Adipocyte (in vitro differentiated cells): ENCODE measurements at places on chromosomes 2 and 18.
A peak's percentile ranks its signal among the peaks of the same experiment; 100 is the strongest.

DNA sequence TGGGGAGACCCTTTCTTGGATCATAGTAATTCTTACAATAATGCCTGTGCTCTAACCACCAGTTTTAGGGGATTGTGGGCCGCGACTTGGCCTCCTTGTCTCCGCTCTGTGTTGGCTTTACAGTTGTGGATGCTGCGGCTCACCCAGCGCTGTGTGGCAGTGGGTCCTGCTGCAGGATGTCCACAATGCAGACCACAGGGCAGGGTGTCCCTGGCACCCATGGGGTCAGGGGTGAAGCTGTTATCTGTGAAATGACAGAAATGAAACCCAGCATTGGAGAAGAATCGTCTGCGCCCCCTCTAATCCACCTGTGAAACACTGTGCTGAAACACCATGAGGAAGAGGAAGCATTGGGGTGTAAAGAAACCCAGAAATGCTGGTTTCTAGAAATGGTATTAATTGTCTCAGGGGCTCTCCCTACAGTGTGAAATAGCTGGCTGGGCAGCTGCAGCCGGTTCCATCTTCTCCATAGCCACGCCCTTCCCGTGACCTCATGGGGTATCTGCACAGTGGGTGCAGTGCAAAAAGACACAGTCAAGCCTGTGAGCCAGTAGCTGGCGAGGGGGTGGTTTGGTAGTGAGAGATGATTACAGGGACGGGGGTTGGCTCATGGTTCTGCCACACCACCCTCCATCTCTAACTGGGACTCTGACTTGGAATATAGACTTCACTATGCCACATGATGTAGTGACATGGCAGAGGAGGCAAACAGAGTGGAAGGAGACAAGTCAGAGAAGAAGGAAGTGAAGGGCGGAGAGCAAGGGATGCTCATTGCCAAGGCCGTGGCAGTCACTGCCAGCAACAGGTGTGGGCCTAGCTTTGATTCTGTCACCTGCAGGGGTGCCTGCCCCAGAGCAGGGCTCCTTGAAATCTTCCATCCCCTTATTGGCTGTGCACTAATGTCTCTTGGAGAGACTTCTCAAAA, 16.2 kb downstream of the INPP4A start:
- no peak for DNase-seq

- peak; percentile 34 for DNase-seq
Observed at GRCh38 chr2:54059986-54060385, 55.4 kb upstream of the ACYP2 start.

DNA sequence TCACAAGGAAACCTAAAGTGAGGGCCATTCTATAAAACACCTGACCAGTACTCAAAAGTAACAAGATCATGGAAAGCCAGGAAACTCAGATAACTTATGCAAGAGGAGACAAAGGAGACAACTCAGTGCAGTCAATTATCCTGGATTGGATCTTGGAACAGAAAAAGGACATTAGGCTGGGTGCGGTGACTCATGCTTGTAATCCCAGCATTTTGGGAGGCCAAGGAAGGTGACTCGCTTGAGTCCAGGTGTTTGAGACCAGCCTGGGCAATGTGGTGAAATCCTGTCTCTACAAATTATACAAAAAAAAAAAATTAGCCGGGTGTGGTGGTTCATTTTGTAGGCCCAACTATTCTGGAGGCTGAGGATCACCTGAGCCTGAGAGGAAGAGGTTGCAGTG, 424.5 kb upstream of the SPRED2 start:
- no peak for DNase-seq

- peak; percentile 13 for DNase-seq
Observed at GRCh38 chr2:185245806-185246205, 492.8 kb upstream of the FSIP2 start.

GRCh38 chr2:65395621-65396347, 36.6 kb downstream of the SPRED2 start:
- no peak for DNase-seq

DNA sequence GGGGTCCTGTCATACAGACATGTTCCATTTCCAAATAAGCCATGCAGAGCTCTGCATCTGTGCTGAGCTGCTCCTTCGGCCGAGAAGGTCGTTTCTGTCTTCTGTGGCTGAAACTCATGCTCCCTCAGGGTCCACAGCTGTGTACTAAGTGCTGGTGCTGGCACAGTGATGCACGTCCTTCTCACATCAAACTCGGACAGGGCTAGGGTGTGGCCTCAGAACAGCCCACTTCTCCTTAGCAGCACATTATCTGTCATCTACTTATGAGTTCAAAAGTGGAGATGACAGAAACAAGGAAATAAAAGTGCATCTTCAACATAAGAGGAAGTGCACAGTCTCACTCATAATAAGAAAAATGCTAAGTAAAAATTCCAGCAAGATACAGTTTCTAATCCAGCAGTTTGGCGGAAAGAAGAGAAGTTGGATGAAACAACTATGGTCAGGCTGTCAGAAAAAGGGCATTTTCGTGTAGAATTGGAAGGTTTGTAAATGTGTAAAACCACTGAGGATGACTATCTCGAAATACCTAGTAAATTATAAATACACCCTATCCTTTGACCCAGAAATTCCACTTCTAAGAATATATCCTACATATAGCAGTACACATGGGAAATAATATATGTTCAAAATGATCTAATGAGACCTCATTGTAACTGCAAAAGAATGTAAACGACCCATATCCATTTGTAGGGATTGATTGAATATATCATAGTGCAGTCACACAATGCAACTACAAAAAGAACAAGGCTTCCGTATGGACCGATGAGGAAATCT, 53.7 kb upstream of the APCDD1 start:
- no peak for DNase-seq

DNA sequence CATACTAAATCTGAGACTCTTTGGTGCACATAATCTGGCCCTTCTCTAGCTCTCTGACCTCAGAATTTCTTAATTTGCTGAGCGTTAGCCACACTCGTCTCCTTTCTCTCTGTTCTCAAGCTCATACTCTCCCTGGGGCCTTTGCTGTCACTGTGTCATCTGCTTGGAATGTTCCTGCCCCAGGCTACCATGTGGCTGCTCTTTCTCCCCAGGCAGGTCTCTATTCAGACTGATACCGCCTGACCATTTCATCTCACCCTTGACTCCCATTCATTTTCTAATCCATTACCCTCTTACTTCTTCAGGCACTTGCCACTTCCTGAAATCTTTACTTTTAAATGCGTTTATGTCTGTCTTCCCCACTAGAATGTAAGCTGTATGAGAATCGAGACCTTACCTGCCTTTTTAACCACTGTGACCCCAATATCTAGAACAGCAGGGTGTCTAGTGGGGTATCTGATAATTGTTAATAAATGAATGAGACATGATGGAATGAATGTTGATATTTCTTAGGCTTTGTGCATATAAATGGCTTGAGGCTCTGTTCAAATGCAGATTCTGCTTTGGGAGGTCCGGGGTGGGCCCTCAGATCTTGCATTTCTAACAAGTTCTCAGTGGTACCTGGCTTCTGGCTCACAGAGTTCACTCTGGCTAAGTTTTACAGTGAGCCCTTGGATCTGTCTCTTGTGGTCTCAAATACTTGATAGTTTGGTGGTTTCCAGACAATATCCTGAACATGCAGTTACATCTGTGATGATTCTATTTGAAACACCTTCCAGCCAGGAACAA, 89.9 kb upstream of the EPC2 start:
- peak; percentile 3 for DNase-seq

DNA sequence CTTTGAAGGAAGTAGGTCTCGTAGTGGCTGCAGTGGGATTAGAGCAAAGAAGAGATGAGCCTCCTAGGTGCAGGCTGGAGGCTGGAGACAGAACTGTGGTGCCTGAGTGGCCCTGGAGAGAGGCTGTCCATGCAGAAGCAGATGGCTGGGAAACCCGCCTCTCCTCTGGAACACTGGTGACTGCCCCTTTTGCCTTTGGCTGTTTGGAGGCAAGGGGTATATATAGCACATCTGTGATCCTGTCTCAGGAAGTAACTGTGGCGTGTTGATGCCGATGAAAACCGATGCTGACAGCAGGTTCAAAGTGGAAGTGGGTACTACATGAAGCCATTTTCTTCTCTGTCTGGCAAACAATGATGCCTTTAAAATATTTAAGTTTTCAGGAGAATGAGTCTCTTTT, 43.5 kb downstream of the SLC9A2 start:
- no peak for DNase-seq

DNA sequence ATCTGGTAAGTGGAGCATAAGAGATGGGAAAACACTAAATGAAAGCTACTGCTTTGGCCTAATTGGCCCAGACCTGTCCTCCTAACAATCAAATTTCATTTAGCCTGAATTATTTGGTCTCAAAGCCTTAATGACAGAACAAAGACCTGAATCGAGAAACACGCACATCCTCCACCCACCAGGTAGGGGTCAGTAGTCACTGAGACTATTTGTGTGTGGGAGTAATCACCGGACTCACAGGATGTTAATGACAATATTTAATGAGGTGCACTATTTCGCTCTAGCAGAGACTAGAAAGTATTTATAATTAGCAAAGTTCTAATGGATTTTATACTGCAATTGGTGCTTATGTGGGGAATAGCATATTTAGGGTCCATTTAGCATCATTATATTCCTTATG, 68.1 kb downstream of the RBM43 start:
- DNase-seq = no peak

DNA sequence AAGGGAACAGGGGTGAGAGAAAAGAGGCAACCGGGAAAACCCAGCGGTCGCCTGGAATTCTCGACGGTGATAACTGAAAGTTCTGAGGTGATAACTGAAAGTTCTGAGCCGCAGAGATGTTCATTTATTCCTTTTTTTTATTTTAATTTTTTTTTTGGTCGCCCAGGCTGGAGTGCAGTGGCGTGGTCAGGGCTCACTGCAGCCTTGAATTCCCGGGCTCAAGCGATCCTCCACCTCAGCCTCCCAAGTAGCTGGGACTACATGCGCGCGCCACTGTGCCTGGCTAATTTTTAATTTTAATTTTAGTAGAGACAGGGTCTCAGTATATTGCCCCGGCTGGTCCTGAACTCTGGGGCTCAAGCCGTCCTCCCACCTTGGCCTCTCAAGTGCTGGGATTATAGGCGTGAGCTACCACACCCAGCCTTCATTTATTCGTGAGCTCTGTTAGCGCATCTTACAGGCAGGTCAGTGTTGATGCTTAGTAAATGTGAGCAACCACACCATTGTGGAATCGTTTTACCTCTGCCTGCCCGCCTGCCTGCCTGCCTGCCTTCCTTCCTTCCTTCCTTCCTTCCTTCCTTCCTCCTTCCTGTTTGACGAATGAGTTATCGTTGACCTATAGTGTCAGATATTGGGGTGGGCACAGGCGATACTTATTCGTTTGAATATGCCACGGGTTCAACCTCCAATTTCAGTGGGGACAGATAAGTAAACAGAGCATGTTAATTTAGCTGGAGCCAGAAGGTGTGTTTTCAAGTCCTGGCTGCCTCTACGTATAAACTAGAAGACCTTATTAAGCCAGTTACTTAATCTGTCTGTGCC, 557 bp upstream of the E2F6 start:
- no peak for DNase-seq

- no peak for DNase-seq
Observed at GRCh38 chr18:13446024-13446423, 227.5 kb downstream of the LDLRAD4 start.

DNA sequence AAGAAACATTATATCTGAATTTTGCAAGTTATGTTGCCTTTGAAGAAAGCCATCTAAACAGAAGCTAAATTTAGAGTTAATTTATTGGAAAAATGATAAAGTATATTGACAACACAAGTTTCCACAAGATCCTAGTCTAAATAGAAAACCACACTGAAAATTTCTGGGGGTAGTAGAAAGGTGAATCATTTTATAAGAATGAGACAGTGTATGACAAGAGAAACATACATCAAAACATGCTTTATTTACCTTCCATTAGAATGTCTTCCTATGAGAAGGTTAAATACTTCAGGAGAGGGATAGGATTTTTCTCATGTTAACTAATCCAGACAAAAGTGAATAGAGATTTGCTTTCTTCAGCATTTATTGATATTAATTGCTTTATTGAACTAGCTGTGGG, 1389.8 kb upstream of the ZEB2 start:
- DNase-seq = peak; percentile 0

GRCh38 chr18:55635439-55635838, 47.4 kb upstream of the TCF4 start:
- no peak for DNase-seq

DNA sequence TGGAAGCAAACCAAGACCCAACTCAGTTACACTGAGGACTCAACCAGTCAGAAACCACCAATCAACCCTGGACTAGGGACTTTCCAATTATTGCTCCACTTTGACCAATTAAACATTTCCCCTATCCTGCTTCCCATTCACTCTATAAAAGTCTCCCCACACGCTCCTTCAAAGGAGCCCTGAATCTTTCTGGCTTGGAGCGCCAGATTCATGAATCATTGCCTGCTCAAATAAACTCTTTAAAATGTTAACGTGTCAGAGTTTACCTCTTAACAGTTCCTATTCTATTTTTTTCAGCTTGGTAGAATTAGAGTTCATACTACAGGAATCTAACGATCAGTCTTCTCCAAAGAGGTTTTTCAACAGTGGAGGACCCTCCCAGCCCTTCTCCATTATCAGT, 20.7 kb upstream of the SULT1C2 start:
- peak; percentile 71 for DNase-seq

GRCh38 chr18:78001811-78002210, 752.2 kb downstream of the GALR1 start:
- DNase-seq = no peak

GRCh38 chr2:236512267-236512666, 57.4 kb upstream of the ACKR3 start:
- no peak for DNase-seq

DNA sequence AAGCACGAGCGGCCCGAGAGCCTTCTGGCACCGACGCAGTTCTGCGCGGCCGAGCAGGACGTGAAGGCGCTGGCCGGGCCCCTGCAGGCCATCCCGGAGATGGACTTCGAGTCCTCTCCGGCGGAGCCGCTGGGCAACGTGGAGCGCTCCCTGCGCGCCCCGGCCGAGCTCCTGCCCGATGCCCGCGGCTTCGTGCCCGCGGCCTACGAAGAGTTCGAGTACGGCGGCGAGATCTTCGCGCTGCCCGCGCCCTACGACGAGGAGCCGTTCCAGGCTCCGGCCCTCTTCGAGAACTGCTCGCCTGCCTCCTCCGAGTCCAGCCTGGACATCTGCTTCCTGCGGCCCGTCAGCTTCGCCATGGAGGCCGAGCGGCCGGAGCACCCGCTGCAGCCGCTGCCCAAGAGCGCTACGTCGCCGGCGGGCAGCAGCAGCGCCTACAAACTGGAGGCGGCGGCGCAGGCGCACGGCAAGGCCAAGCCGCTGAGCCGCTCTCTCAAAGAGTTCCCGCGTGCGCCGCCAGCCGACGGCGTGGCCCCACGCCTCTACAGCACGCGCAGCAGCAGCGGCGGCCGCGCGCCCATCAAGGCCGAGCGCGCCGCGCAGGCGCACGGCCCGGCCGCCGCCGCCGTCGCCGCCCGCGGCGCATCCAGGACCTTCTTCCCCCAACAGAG, 70.4 kb downstream of the ARHGEF33 start:
- peak; percentile 7 for DNase-seq

- DNase-seq = no peak
Observed at GRCh38 chr18:55633032-55633431, 45.0 kb upstream of the TCF4 start.

GRCh38 chr2:236743039-236743920, 173.7 kb downstream of the ACKR3 start:
- peak; percentile 67 for DNase-seq

DNA sequence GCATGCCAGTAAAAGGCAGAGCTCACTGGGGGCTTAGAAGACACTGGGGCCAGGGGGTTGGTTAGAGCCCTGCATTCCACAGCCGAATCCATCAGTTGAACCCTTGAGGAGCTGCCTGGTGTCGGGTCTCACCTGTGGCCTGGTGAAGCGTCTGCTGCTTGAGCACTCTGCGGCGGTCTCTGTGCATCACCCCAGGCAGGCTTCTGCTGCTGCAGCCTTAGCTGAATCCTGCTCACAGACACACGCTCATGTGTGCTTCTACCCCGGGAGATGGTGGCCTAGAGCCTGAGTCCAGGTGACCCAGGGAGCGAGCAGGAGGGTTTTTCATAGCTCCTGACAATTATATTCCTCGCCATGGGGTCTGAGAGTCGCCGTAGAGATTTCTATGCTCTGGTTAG, 192.1 kb downstream of the MGAT5 start:
- no peak for DNase-seq
